Hematopoietic multipotent progenitor cell treated with erythropoietin and hydrocortisone succinate and interleukin-3 and kit ligand, for 17 days (in vitro differentiated cells): ENCODE measurements at places on chromosomes 5 and 9.

- DNase-seq: no peak
Measured at GRCh38 chr5:16617274-16617968, 624 bp upstream of the RETREG1 start.

DNA sequence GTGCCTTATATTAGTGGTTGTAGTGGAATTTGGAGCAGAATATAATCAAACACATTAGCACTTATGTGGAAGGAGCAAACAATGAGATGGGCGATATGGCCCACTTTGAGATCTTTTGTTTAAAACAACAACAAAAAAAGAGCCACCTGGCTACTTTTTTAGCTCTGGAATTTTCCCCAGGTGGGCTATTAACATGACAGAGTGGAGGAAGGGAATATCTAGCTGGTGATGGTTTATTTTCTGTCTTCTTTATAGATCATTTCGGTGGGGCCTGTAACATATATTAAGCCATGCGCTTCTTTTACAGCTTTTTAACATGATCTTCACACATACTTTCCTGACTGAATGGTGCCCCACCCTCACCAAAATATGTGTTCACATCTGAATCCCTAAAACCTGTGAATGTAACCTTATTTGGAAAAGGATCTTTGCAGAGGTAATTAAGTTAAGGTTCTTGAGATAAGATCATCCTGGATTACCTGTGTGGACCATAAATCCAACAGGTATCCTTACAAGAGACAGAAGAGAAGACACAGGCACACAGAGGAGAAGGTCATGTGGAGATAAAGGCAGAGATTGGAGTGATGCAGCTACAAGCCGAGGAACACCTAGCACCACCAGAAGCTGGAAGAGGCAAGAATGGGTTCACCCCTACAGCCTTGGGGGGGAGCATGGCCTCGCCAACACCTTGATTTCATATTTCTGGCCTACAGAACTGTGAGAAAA, 16.6 kb upstream of the ENTREP1 start:
- DNase-seq: no peak

DNA sequence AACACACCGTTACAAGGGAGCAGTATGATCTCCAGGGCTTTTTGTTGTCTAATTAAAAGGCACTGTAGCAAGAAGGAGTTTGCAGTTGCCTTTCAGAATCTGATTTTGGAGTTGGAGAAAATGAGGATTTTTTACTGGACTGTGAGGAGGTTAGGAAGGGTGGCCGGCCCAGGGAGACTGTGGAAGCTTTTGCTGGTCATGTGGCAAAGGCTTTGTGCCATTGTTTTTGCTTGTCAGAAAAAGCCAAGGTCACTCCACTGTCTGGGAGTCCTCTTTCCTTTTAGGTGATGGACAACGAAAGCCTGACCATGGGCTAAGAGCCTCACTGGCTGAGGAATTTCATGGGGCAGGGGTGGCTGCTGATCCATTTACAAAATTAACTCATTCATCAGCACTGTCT, 10.3 kb upstream of the WHRN start:
- no peak for DNase-seq

DNA sequence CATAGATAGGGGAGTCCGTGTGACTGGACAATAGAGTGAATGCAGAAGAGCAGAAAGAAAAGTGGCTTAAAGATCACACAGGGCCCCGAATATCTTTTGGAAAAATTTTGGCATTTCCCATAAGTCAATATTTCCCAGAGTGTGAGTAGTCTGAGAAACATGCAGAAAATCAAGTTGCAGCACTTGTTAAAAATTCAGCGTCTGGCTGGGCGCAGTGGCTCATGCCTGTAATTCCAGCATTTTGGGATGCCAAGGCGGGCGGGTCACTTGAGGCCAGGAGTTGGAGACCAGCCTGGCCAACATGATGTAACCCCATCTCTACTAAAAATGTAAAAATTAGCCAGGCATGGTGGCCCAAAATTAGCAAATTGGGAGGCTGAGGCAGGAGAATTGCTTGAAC, 227.0 kb downstream of the DRD1 start:
- DNase-seq: no peak

DNA sequence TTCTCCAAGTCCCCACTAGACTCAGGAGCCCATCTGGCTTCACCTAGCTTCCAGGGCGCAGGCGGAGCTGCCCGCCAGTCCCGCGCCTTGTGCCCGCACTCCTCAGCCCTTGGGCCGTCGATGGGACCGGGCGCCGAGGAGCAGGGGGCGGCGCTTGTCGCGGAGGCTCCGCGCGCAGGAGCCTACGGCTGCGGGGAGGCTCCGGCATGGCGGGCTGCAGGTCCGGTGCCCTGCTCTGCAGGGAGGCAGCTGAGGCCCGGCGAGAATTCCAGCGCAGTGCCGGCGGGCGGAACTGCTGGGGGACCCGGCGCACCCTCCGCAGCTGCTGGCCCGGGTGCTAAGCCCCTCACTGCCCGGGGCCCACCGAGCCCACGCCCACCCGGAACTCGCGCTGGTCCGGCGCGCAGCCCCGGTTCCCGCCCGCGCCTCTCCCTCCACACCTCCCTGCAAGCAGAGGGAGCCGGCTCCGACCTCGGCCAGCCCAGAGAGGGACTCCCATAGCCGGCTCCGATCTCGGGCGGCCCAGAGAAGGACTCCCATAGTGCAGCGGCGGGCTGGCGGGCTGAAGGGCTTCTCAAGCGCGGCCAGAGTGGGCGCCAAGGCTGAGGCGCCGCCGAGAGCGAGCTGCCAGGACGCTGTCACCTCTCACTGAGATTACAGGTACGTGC, 78.1 kb upstream of the PJA2 start:
- DNase-seq: no peak

DNA sequence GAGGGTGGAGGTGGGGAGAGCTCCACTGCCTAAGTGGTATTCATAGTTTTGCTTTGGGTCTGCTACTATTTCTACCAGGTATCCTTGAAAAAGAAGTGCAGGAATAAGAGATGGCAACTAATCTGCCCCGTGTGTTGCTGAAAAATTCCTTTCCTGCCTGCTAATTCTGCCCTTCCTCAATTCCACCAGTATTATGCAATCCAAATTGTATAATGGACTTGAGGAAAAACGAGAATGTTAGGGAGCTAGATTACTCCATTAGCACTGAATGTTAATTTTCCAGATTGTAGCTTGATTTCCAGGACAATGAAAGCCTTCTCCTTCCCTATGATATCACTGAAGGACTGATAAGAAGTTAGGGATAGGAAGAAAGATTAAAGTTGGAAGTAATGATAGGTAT, 16.9 kb downstream of the ADAM19 start:
- no peak for DNase-seq

- no peak for DNase-seq
Measured at GRCh38 chr5:35656721-35657120, 39.1 kb downstream of the SPEF2 start.

DNA sequence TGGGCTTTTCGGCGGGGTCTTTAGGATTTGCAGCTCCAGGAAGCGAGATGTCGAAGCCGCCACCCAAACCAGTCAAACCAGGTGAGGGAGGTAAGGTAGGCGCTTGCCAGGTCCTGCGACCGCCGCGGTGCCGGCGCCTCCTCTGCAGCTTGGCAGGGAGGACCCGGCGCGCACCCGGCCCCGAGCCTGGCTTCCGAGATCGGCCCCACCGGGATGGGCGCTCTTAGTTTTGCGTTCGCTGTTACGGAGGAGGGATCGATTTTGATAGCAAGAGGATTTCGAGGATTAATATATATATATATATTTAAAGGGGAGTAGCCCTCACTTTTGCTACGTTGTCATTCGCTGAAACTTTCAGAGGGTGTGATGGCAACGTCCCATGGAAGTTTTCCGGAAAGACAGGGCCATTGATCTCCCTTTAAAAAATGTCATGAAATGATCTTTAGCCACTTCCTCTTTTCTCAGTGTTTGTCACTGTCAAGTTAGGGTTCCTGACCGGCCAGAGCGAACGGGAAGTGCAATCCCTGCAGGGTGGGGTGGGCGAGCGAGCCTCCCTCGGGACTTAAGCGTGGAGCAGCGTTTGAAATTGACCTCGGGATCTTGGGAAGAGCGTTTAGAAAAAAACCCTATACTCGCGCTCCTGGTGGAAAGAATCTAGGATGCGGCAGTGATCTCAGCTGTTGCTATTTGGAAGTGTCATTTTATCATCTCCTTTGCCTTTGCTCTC, 495 bp downstream of the OSTF1 start:
- no peak for DNase-seq

DNA sequence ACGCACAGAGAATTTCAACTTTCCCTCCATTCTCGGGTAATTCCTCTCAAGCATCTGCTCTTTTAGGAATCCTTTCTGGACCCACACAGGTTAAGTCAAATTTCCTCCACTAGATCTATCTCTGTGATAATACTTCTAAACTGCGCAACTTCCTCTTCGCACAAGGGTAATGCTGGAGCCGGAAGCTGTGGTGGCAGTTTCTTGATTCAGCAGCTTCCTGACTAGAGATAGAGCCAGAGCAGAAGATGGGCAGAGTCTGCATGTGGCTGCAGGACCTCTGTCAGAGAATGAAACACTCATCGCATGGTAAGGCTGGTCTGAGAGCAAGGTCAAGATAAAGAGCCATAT, 11.1 kb upstream of the CDC42SE2 start:
- DNase-seq: no peak

- DNase-seq: no peak
Measured at GRCh38 chr9:17882688-17883594, 304.1 kb downstream of the SH3GL2 start.

DNA sequence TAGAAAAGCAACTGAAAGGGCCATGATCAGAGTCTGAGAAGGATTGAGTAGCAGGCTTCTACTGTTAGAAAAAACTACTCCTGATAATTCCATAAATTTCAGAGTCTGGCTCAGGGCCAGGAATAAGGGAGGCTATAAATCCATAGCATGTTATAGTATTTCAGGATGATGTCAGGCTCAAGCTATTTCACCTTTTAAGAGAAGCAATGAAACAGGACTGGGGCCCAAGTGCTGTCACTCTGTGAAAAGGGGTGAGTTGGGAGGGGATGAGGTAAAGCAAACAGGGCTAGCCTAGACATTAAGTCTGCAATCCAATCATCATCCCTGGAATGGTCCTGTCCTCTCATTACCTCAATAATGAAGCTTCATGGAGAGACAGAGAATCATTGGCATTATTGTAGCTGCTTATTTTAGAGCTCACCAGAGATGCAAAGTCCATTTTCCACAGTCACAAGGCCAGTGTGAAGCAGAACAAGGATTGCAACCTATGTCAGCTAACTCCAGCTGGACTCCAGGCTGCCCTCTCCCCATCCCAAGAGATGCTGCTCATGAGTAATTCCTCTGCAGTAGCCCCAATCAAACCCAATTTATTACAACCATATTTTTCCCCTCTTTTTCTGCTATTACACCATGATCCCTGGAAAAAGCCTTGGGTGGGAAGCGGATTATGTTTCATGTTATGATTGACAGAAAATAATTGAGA, 56.0 kb downstream of the PAPPA start:
- no peak for DNase-seq

DNA sequence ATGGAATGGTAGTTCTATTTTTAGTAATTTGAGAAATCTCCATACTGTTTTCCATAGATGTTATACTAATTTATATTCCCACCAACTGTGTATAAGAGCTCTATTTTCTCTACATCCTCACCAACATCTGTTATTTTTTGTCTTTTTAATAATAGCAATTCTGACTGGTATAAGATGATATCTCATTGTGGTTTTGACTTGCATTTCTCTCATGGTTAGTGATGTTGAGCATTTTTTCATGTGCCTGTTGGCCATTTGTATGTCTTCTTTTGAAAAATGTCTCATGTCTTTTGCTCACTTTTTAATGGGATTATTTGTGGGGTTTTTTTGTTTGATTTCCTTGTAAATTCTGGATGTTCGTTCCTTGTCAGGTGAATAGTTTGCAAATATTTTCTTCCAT, 154.4 kb downstream of the ZSWIM6 start:
- no peak for DNase-seq

DNA sequence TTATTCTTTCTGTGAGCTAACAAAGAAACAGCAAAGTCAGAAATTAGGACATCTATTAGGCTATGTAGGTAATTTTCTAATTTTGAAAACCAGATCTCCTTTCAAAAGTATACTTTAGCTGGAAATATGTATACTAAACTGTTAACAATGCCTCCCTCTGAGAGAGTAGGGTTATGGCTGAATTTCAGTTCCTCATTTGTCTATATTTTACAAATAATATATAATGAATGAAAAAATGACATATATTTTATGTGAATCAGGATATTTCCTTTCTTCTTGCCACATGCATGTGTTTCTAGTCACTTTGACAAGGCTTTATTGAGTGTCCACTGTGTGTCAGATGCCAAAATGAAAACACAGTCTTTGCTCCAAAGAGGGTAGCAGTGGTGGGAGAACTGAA, 15.4 kb downstream of the HACD4 start:
- DNase-seq: no peak

- DNase-seq: no peak
Measured at GRCh38 chr9:17795744-17796143, 216.9 kb downstream of the SH3GL2 start.

GRCh38 chr9:68872026-68872501, 141.8 kb downstream of the PRKACG start:
- DNase-seq: no peak

DNA sequence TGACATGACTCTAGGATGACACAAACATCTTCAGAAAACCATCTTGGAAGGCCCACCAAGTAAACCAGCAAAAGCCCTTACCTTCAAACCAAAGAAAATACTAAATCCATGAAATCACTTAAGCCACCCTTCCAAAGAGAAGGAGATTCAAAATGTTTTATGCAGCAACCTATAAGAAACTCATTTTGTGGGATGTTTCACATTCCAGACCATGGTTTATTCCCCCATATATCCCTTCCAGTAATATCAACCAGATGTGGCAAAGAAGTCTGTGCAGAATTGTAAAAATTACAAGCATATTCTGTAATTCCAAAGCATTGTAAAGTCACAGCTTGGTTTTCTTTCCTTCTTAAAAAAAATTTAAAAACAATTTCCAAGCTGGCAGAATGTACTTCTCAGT, 117.4 kb downstream of the SLIT3 start:
- DNase-seq: no peak

DNA sequence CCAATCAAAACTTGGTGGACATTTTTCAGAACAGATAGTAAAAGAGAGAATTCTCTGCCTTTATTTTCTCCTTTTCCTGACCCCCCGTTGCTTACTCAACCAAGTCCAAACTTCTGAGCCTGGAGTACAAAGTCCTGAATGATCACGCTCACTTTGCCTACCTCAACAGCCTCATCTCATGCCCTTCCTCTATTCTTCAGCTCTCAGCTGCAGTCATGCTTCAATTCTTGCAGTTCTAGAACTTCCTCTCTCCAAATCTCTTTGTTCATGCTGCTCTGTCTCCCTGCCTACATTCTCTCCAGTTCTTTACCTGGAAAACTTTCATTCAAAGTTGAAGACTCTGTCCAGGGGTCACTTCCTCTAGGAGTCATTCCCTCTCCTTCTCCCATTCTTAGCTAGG, 398.5 kb upstream of the SLC24A2 start:
- no peak for DNase-seq

- DNase-seq: no peak
Measured at GRCh38 chr5:154117050-154117449, 73.5 kb upstream of the GALNT10 start.

DNA sequence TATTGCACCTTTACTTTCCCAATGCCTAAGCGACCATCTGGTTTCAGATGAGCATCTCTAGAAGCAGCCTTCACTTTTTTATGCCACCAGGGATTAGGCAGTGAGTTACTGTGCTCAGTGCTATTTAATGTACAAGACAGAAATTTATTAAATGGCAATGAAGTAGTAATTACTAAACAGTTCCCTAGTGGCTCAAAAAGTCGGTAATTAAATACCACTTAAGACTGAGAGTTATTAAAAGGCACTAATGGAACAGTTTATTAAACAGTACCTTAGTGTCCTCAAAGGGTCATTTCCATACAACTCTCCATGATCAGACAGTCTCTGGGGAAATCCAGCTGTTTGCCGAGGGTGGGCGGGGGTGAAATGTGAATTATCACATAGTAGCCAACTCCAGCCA, 42.3 kb downstream of the LHFPL2 start:
- no peak for DNase-seq

- peak; percentile 21 for DNase-seq
Measured at GRCh38 chr5:102223542-102224477, 72.3 kb downstream of the SLCO4C1 start.
